Neuronal stem cell (in vitro differentiated cells): ENCODE measurements at places on chromosomes 2 and 18.
A peak's percentile ranks its signal among the peaks of the same experiment; 100 is the strongest.

DNA sequence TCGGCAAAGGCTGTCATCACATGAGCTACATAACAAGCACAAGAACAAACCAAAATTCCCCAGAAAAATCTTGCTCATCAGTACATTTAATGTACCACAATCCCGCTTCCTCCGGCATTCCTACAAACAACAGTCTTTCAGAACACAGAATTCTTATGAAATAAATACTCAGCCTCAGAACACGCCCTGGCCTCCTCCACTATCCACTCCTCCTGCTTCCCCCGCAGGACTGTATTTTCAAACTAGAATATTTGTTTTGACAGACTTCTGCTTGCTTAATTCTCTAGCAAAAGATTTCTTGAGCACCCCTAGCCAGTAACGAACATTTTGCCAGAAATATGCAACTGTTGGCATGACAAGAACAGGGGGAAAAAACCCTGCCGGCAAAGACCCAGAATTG lies 131.2 kb downstream of the THADA start:
- H3K4me1 ChIP-seq: peaks cover 7% of the 10 kb centered on the region
- H3K36me3 ChIP-seq: no peaks in the 10 kb centered on the region
- no peak for DNase-seq
- no peak overlapping the region for H3K4me3 ChIP-seq
- no peaks in the 10 kb centered on the region for H3K27me3 ChIP-seq

GRCh38 chr2:105789745-105790460 lies 45.2 kb downstream of the NCK2 start:
- no peak overlapping the region for H3K27ac ChIP-seq
- H3K27me3 ChIP-seq: no peaks in the 10 kb centered on the region
- H3K4me3 ChIP-seq: no peak overlapping the region
- no peak for DNase-seq

DNA sequence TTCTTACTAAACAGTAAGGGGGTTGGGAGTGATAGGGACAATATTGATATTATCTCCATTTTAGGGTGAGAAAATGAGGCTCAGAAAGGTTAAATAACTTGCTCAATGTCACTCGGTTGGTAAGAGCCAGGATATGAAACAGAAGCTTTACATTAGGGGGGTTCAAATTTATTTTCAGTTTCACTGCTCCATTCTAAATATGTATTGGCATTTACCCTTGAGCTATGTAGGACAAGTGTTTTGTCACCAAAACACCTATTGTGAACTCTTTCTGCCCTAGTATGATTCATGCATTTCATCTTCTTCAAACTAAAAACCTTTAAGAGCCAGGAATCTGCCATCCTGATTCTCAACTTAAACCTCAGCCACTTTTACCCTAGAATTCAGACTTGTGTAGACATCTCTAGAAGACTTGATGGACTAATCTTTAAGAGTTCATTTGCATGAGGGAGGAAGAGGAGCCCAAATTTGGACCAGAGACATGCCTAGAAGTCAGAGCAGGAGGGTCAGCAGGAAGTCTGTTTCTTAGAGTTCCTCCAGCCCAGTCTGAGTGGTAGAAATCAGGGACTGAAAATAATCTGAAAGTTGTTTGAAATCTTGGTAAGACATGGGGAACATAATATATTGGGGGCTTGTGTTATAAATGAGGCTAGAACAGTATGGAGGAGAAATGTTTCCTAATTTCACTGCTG lies 129.4 kb upstream of the ATP5MC3 start:
- DNase-seq: no peak
- H3K27me3 ChIP-seq: no peaks in the 10 kb centered on the region
- H3K27ac ChIP-seq: no peak overlapping the region
- no peak overlapping the region for H3K4me3 ChIP-seq
- H3K36me3 ChIP-seq: no peaks in the 10 kb centered on the region
- H3K4me1 ChIP-seq: no peaks in the 10 kb centered on the region

DNA sequence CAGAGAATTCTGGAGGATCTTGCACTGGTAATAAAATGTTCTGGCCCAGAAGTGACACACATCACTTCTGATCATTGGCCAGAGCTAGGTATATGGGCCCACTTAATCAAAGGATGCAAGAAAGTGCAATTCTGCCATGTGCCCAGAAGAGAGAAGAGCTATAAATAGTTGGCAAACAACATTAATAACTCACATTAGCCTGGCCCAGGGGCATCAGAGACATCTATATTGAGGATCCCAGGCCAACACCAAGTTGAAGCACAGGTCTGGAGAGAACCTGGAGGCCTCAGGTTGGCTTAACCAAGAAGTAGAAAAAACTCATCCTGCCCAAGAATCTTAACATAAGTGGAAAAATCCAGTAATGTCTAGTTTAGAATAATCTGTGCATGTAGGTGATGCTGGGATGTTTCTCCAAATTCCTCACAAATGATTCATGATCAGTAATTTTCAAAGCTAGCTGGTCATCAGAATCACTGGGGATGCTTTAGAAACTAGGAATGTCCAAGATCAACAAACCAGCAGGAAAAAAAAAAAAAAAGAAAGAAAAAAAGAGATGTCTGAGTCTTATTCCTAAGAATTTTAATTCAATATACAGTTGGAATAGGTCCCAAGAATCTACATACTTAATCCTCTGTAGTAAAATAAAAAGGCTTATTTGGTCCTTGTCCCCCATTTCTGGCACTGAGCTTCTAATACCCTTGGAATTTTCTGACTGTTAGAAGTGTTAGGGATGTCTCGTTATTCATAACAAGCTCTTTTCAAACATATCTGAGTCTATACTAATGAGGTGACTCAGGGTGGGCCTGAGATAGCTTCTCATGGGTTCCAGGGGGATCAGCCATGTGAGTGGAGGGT lies 35.0 kb upstream of the EVA1A start:
- no peaks in the 10 kb centered on the region for H3K4me1 ChIP-seq
- no peak overlapping the region for H3K4me3 ChIP-seq

- no peak for DNase-seq
- H3K36me3 ChIP-seq: no peaks in the 10 kb centered on the region
- H3K27me3 ChIP-seq: no peaks in the 10 kb centered on the region
- H3K4me3 ChIP-seq: no peak overlapping the region
Observed at GRCh38 chr2:110170102-110170501, 34.7 kb downstream of the NPHP1 start.

DNA sequence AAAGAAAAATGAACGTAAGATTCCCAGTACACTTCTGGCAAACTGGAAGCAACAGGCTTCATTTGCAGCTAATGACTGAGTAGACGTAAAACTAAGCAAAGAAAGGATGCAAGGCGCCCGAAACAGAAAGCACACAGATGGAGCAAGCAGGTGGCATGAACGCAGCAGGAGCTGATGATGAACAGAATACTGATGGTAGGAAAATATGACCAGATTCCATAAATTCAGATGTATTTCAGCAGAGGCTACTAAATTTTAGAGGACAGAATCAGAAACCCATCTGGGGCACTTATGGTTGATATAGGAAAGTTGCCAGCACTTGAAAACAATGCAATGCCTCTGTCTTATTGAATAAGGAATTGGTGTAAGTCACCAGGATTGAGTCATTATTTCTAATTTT lies 658.7 kb upstream of the LINC00305 start:
- no peak for DNase-seq
- H3K4me3 ChIP-seq: no peak overlapping the region
- H3K27ac ChIP-seq: no peak overlapping the region
- no peaks in the 10 kb centered on the region for H3K4me1 ChIP-seq

- H3K4me3 ChIP-seq: no peak overlapping the region
- no peaks in the 10 kb centered on the region for H3K4me1 ChIP-seq
- DNase-seq: no peak
- no peak overlapping the region for H3K27ac ChIP-seq
Observed at GRCh38 chr2:105391763-105392662, 6.8 kb downstream of the FHL2 start.

DNA sequence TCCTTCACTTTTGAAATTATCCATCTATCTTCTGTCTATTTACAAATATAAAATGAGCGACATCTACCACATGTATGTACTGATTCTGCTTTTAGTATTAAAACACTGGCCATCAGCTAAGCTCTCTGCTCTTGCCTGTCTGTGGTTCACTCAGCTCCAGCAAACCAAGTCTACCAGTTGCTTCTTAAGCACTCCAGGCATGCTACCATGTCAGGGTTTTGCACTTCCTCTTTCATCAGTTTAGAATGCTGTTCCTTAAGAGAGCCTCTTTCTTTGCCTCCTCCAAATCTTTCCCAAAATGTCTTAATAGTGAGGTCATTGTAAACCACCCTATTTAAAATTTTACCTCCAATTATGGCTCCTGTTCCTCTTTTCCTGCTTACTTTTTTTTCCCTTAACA lies 59.5 kb downstream of the SCN3A start:
- H3K27ac ChIP-seq: no peak overlapping the region
- H3K4me1 ChIP-seq: peaks cover 1% of the 10 kb centered on the region
- no peak overlapping the region for H3K4me3 ChIP-seq
- H3K36me3 ChIP-seq: no peaks in the 10 kb centered on the region

DNA sequence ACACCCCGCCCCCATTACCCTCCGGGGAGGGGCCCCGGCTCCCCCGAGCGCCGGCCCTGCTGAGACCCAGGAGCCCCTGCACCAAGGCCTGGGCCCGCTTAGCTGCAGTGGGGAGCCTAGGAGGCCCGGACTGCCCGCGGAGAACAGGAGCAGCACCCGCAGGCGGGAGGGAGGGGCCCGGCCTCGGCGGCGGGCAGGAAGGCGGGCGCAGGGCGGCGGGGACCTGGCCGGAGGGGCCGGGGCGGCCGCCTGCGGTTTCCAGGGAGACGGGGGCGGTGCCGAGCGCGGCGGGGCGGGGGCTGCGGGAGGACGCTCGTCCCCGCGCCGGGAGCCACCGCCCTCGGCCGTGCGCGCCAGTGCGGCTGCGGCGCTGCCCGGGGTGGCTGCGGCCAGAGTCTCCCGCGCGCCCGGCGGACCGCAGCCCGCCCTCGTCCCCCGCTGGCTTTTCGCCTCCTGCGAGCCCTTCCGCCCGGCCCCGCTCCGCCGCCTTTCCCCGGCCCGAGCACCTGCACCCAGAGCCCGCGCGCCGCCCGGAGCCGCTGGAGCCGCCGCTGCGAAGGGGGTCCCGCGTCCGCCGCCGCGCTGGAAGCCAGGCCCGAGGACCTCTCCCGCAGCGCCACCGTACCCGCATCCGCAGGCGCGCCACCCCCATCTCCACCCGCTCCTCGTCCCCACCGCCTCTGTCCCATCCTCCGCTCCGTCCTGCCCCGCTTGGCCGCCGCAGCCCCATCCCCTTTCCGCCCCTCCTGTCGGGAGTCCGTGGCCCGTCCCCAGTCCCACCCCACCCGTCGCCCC lies 17.2 kb downstream of the GPC1 start:
- peaks cover 57% of the 10 kb centered on the region for H3K4me1 ChIP-seq
- no peaks in the 10 kb centered on the region for H3K27me3 ChIP-seq
- peak; percentile 79 for DNase-seq
- H3K4me3 ChIP-seq: peak overlapping the region; percentile 95

DNA sequence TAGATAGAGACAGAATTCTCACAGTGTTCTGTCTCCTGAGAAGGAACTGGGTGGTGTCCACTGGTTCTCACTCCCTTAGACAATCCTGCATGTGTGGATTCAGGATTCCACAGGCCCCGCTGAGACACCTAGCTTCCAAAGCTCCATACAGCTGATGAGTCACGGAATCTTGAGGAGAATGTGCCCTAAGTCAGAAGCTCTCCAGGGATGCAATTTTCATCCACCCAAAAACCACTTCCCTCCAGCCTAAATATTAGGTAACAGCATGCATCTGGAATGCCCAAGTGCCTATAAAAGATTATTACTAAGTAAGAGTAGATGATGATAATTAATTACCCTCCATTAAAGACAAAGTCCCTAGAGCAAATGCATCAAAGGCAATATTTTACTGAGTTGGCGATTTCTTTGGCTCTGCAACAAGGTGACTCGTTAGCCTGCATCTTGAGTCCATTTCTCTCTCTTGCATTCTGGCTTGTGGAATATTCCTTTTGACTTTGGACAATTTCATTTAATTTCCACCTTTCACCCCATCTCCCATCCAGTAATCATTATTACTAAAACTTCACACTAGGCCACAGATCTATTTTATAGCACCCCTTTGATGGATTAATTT lies 475.1 kb downstream of the TNS1 start:
- no peaks in the 10 kb centered on the region for H3K4me1 ChIP-seq
- no peaks in the 10 kb centered on the region for H3K27me3 ChIP-seq
- no peaks in the 10 kb centered on the region for H3K36me3 ChIP-seq

- H3K4me1 ChIP-seq: no peaks in the 10 kb centered on the region
- H3K36me3 ChIP-seq: no peaks in the 10 kb centered on the region
- H3K27me3 ChIP-seq: no peaks in the 10 kb centered on the region
- no peak overlapping the region for H3K4me3 ChIP-seq
- H3K27ac ChIP-seq: no peak overlapping the region
Observed at GRCh38 chr2:46381263-46381849, 84.1 kb downstream of the EPAS1 start.

GRCh38 chr2:240930096-240930630 lies 24.0 kb downstream of the CROCC2 start:
- no peaks in the 10 kb centered on the region for H3K4me1 ChIP-seq
- no peaks in the 10 kb centered on the region for H3K36me3 ChIP-seq
- no peak for DNase-seq
- no peak overlapping the region for H3K27ac ChIP-seq

- H3K27ac ChIP-seq: no peak overlapping the region
- no peaks in the 10 kb centered on the region for H3K36me3 ChIP-seq
- no peaks in the 10 kb centered on the region for H3K27me3 ChIP-seq
- no peak overlapping the region for H3K4me3 ChIP-seq
- no peak for DNase-seq
Observed at GRCh38 chr2:136402281-136402680, 284.3 kb upstream of the CXCR4 start.

DNA sequence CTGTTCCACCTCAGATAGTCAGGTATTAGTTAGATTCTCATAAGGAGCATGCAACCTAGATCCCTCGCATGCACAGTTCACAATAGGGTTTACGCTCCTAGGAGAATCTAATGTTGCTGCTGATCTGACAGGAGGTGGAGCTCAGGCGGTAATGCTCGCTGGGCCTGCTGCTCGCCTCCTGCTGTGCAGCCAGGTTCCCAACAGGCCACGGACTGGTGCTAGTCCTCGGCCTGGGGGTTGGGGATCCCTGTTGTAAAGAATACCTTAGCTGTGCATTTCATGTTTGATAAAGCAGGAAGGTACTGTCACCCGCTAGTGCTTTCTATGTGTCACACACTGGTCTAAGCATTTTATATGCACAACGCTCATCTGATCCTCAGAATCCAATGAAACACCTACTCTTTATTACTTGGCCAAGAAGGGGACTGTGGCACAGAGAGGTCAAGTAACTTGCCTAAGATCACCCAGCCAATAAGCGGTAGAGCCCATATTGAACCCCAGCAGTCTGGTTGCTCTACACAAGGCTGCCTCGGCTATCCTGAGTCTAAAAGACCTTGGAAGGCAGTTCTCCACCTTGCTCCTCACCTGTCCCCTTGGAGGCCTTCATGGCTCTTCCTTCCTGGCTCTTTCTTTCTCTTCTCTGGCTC lies 35.8 kb downstream of the SLC4A3 start:
- H3K27ac ChIP-seq: no peak overlapping the region
- peaks cover 6% of the 10 kb centered on the region for H3K4me1 ChIP-seq
- H3K27me3 ChIP-seq: no peaks in the 10 kb centered on the region
- DNase-seq: no peak
- H3K4me3 ChIP-seq: no peak overlapping the region

DNA sequence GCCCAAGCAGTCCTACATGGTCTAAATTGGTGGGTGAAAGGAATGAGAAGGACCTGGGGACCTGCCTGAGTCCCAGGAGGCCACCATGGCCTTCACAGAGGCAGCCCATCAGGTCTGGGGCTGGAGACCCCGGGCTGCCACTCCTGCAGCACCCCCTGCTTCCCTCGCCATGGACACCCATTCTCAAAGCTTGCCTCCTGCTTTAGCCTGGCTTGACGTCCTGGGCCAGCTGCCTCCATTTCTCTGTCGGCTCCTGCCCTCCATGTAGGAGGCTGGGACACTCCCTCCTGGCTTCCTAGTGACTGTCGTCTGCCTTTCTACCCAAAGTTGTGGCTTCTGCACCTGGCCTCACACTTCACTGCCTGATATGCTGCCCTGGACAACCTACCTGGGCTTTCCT lies 198.6 kb downstream of the FAM210A start:
- no peaks in the 10 kb centered on the region for H3K36me3 ChIP-seq
- no peak for DNase-seq
- no peak overlapping the region for H3K4me3 ChIP-seq
- no peaks in the 10 kb centered on the region for H3K4me1 ChIP-seq
- no peak overlapping the region for H3K27ac ChIP-seq
